ENCODE measurements at places on chromosomes 7 and 10.

DNA sequence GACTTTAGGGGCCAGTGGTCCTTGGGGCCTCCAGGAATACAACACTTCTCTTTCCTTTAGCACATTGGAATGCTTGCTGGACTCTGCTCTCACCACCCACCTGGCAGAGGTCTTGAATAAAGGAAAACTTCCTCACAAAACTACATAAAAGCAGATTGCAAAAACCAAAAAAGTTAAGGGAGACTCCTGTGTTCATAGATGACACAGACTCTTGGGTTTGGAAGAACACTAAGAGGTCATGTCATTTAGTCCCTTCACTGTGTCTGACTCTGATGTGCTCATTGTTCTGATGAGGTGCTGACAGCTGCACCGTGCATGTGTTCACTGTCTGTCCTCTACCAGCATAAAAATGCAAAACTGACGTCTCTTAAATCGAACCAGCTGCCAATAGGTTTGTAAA, 11.4 kb downstream of the BLNK start:
- peak; percentile 78 for DNase-seq

DNA sequence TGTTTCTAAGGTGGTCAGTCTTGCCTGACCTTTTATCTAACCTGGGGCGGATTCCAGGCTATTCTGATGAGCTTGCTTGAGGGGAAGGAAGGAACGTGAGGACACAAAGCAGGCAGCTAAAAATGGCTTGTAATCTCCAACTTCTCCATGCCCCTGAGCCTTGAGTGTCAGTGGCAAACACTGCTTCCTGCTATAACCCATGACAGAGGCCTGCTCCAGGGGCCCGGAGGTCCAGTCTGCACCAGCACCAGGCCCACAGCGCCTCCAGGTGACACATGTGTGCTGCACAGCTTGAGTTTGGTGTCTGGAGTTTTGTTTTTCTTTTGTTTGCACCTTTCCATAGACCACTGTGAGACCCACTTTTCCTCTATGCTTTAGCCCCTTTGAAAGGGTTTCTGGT, 207.9 kb downstream of the PAXIP1 start:
- DNase-seq, result no peak

GRCh38 chr7:75591467-75592255, 99.5 kb downstream of the SPDYE5 start:
- DNase-seq, result no peak

DNA sequence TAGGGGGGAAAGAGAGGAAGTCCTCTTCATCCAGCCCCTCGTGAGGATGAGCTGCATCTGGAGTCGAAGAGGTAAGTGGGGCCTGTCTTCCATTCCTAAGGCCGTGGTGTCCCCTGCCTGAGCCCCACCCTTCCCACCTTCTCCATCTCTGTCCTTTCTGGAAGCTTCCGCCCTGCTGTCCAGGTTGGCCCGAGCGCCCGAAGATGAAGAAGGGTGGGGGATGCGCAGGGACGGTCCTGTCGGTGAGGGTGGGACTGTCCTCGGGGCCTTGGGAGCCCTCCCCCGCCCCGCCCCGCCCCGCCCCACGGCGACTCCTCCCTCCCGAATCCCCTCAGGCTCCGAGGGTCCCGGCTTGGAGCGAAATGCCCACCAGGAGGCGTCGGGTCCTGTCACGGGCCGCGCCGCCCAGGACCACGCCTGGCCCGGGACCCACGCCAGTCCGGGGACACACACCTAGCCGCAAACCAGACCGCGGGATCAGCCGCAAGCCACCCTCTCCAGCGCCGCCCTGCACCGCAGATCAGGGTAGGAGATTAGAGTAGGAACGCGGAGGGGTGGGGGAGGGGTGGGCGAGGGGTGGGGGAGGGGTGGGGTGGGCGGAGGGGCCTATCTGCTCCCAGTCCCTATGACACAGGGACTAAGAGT, 15.3 kb downstream of the GPRIN2 start:
- DNase-seq, result no peak

- no peak for DNase-seq
Measured at GRCh38 chr10:130638991-130639390, 502.8 kb downstream of the GLRX3 start.

- no peak for DNase-seq
Measured at GRCh38 chr7:150846291-150847115, 5.8 kb upstream of the AOC1 start.

- no peak for DNase-seq
Measured at GRCh38 chr10:42697926-42698325, 59.6 kb upstream of the ZNF33B start.

DNA sequence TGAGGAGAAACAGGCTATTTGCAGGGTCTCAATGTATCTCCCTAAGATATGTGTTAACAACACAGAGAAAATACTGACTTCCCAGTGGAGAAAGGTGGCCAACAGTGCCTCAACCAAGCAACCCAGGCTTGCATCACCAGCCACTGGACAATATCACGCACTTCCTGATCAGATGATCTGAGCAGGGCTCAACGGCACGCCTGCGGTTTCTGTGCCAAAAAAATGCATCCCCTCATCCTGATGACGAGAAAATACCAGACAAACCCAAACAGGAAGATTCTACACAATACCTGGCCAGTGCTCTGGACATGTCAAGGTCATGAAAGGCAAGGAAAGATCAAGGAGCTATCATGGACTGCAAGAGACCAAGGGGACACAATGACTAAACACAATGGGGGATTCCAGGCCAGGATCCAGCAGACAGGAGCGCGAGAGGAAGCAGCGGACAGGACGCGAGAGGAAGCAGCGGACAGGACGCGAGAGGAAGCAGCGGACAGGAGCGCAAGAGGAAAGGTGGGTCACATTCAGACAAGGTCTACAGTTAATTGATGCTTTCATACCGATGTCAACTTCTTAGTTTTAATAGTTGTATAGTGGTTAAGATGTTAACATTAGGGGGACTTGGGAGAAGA, 51.1 kb downstream of the GNA12 start:
- no peak for DNase-seq

- no peak for DNase-seq
Measured at GRCh38 chr10:13871776-13872175, 285.0 kb downstream of the PRPF18 start.

- no peak for DNase-seq
Measured at GRCh38 chr10:50540826-50541122, 83.0 kb downstream of the SGMS1 start.

GRCh38 chr10:60524541-60524940, 134.9 kb upstream of the ANK3 start:
- no peak for DNase-seq

- no peak for DNase-seq
Measured at GRCh38 chr10:13729586-13730305, 143.0 kb downstream of the PRPF18 start.

DNA sequence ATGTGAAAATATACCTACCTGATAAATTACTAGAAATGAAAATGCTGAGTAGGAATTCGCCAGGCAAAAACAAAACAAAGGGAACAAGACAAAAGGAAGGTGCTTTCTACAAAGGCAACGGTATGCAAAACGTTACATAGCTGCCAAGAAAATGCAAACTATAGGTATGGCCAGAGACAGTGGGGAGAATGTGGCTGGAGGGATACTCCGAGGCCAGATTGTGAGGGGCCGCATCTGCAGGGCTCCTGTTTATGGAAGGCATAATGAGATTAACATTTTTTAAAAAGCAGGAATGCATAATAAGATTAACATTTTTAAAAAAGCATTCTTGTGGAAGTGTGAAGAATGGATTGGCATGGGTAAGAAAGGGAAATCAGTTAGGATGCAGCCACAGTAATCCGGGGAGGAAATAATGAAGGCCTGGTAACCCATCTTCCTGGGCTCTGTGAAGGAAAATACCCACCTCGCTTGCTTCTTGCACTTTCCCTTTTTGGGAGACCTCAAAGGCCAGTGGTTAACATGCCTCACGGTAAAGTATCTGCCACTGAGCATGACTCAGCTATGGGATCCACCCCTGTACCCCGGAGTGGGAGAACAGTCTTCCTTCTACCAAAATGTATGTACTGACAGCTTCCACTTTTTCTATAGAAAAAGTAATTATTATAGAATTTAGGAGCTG, 145.8 kb upstream of the LRRN3 start:
- DNase-seq, result no peak

GRCh38 chr7:99108613-99109012, 35.3 kb downstream of the SMURF1 start:
- no peak for DNase-seq

DNA sequence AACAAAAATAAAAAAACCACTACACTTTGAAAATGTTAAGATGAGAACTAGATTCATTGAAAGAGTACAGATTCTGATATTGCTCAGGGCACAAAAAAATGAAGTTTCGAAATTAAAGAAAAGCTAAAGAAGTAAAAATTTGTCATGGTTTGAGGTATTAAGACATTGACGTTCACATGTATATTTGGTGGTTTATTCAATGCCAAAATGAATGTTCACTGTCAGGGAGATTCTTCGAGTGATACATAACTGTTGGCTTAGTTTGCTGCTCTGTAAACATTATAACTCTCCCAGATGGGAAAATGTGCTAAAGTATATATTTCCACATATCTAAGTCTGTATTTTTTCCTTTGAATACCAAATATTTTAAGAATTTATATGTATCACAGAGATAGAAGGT, 345.0 kb downstream of the SEMA3D start:
- no peak for DNase-seq

- DNase-seq, result no peak
Measured at GRCh38 chr10:51700228-51700817, 928 bp upstream of the CSTF2T start.

- DNase-seq, result no peak
Measured at GRCh38 chr7:30598121-30598876, 3.6 kb downstream of the GARS1 start.

- DNase-seq, result no peak
Measured at GRCh38 chr7:150368884-150369747, 494 bp downstream of the REPIN1 start.

DNA sequence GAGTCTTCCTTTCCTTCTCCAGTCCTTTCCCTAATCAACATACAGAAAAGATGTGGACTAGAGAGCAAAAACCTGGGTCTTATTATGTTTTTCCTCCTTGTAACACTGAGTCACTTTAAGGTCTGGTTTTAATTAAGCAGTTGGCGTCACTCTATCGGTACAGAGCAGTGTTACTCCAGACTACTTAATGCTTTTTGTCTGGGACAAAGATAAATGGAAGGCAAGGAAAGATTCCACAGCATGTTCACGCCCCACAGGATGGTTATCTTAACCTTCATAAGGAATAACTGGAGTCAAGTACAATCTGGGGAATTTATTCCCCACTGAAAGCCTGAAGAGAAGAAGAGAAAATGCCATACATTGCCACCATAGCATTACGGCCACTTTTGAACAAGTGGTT, 145.7 kb downstream of the ELAPOR2 start:
- DNase-seq, result no peak

DNA sequence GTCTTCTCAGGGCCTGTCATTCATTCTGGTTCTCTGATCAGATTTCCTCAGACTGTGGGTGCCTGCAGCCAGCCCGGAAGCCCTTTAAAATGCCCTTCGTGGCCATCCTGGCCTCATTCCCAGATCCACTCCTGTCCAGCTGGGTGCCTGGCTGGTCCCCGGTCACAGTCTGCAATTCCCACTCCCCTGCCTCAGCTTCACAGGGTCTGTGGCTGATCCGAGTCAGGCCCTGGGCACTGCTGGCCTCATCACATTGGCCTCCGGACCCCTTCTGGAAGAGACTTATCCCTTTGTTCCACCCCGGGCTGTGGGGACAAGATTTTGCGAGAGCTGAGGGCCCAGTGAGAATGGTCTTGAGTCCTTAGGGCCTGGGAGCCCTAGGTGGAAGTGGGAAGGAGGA, 12.1 kb downstream of the DOCK1 start:
- DNase-seq, result no peak

GRCh38 chr7:27171637-27172314, 2.3 kb downstream of the HOXA10 start:
- no peak for DNase-seq

DNA sequence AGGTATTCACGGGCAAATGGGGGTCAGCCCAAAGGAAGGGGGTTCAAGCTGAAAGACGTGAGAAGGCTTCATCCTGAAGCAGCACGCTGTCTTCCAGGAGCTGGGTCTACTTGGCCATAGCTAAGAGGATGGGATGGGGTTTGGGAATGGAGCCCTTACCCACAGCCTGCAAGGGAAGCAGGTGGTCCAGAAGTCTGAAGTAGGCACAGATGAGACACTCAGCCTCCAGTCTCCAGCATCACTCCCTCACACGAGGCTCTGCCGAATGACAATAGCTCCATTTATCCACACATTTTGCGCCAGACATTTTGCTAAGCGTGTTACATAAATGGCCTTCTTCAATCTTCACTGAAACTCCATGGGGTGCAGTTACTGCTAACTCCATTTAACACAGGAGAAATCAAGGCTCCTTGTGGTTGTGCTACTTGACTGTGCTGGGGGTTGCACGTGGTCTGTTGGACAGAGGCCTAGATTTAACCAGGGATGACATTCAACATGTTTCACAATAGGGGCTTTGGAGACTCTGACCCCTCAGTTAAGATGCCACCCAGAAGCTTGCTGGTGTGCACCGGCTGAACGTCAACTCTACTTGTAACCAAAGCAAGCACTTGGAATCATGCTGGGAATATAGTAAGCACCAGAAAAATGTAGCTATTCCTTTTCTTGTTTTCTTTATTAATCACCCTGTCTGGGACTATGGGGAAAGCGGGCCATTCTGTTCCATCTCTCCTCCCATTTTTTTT, 85.3 kb downstream of the FAM241B start:
- DNase-seq, result no peak

DNA sequence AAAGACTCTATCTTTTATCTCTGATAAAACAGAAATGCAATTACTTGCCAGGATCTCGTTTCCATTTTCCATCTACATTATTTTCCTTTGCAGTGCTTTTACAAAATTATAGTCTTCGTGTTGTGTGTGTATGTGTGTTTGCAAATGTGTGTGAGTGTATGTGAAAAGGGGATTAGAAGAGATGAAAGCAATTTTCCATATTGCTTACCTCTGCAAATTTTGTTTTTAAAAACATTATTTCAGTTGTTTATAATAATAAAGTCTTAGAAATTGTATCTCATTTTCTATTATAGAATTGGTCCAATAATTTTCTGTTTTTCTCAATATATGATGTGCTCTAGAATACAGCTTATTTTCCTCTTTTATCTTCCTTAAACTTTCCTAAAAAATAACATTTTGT, 421.3 kb upstream of the ANKRD30A start:
- no peak for DNase-seq

DNA sequence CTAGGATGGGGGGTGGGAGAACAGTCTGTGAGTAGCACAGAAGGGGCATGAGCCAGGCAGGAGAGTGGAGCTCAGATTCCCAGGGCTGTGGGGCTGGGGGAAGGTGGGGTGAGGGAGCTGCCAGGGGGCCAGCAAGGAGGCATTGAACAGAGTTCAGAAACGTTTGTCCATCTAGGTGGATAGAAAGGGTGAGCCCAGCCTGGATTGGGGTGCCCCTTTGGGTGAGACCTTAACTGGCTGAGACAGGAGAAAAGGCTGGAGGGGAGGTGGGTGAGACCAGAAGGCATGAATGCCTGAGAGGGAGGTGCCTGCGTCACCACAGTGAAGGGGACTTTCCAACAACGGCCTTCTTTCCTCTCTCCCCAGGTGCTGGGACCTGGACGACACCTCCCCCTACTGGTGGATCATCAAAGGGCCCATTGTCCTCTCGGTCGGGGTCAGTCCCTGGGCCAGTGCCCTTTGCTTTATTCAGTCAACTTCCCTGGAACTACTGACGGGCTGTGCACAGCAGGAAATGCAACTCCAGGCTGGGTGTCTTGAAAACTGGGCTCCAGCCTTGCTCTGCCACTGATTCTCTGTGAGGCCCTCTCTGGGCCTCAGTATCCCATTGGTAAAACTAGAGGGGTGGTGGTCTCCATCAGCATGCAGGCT, 11.0 kb downstream of the GHRHR start:
- peak; percentile 36 for DNase-seq

GRCh38 chr7:102008535-102009262, 191.3 kb downstream of the CUX1 start:
- no peak for DNase-seq
